Cortex of kidney (tissue), 1 donor: ENCODE measurements at places on chromosomes 3 and 15.

- no peak for DNase-seq
Observed at GRCh38 chr15:99918072-99918471, 184.8 kb upstream of the LYSMD4 start.

- no peak for DNase-seq
Observed at GRCh38 chr3:194730365-194730764, 44.7 kb downstream of the FAM43A start.

DNA sequence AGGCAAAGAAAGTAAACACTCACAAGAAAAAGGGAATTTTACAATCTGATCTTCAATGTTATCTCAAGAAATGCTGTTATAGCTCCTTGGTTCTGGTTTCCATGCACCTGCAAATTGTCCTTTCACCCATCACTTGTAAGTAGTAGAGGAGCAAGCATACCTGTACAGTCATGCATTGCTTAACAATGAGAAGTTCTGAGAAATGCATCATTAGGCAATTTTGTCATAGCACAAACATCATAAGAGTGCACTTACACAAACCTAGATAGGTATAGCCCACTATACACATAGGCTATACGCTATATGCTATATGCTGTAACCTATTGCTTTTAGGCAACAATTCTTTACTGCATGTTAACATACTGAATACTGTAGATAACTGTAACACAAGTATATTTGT lies 672.3 kb downstream of the FHIT start:
- no peak for DNase-seq

DNA sequence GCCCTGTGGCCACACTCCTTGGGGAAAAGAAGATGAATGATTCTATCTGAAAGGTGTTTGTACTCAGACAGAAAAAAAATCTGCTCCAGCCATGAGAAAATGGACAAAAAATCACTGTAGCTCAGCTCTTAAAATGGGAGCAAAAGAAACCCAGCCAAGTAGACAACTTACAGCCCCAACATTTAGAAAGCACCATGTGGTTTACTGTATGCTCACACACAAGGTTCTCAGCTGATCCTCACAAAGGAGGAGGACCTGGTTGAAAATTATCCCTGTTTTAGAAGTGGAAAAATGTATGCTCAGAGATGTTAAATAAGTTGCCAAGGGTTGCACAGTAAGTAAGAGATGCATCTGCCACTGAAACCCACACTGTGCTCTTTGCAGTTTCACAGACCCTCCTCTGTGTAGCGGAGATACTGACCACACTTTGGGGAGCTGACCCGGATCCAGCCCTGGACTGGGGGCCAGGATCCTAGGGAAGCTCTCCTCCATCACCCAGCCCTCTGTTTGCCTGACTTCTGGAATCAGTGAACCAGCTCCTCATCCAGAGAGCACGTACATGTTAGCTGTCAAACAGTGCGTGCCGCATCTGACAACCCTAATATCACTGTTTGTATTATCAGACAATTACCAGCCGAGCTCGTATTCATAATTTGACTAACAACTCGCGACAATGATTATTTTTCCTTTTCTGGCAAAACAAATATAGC lies 32.7 kb upstream of the TPRG1 start:
- DNase-seq, result no peak

GRCh38 chr3:144052275-144052674 lies 80.7 kb downstream of the DIPK2A start:
- DNase-seq, result no peak

- no peak for DNase-seq
Observed at GRCh38 chr3:64888165-64888564, 200.4 kb upstream of the ADAMTS9 start.

- DNase-seq, result no peak
Observed at GRCh38 chr15:48085591-48085930, 35.2 kb upstream of the SLC24A5 start.

DNA sequence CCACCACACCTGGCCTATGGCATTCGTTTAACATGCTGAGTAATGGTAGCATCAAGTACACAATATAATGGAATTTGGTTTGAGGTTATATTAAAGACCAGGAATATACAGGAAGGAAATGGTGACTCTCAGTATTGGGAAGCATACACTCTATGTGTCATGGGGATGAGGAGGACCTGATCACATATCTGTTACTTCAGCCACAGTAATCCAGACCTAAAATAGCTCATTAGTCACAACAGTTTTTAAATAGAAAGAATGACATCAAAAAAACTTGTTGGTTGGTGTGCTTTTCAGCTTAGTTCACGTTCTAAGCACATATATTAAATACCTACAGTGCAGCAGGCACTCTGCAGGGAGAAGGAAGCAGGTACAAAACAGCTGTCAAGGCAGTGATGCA lies 52.5 kb upstream of the ATP2C1 start:
- no peak for DNase-seq

DNA sequence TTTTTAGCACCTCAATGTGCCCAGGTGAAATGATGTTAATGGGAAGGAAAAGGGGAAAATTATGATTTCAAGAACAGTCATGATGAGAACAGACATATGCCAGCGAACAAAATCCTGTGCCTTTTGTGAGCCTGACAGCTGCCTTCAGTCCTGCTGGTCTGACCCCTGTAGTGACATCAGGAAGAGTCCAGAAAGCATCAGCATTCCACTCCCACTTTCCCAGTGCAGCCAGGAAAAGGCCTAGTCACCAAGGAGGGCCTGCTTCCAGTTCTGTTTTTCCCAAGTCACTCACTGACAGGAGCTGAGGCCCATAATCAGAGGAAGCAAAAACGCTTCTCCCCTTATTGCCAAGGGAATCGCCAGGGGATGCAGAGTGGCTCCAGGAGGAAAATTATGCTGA lies 218.4 kb downstream of the ABHD5 start:
- DNase-seq, result no peak

- no peak for DNase-seq
Observed at GRCh38 chr3:52277071-52277964, 1.1 kb downstream of the WDR82 start.

DNA sequence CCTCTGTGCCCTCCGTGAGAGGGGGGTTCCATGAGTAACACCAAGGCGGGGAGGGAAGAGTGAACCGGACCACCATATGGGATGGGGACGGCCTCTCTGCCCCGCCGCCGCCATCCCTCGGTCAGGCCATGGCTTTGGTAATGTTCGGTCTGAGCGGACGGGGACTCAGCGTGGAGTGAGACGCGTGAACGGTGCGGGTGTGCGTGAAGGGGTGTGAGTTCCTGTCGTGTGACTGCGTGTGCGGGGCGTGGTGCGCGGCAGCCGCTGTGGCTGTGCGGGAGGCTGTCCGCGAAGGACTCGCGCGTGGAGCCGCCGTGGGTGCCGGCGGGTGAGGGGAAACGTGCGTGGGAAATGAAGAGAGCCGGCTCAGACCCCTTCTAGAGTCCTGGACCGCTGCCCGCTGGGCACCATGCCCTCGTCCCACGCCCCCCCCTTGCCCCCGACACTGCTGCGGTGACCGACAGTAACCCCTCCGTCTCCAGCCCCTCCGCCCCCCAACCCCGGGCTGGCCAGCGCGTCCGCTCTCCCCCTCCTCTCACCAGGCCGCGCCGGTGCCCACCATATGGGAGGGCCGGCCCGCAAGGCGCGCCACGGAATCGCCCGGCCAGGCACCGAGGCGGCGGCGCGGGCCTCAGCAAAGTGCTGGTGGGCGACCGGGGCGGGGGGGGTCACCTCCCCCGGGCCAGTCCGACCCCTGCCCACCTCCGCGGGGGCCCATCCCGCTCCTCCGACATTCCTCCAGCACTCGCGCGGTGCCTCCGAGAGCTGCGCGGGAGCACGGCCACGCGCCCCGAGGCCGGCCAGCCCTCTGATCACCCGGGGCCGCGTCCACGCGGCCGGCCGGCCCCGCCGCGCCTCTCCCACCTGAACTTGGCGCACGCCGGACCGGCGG lies 589 bp downstream of the KLF15 start:
- DNase-seq, result no peak

DNA sequence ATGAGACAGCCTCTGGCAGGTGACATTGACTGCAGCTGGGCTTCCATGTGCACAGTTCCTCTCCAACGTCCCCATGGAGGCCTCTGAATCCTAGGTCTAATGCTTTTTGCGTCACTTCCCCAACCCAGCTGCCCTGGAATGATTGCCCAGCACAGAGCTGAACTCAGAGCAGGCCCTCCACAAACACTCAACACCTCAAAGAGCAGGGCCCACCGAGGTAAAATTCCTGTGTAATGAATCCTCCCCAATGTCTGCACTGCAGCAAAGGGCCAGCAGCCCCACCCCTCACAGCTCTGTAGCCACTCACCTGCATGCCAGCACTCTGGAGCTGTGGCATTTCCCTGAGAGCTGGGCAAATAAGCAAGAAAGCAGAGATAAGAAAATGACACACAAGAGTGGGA lies 42.6 kb upstream of the DUSP7 start:
- no peak for DNase-seq

- DNase-seq, result no peak
Observed at GRCh38 chr3:60364475-60364874, 886.8 kb downstream of the FHIT start.

DNA sequence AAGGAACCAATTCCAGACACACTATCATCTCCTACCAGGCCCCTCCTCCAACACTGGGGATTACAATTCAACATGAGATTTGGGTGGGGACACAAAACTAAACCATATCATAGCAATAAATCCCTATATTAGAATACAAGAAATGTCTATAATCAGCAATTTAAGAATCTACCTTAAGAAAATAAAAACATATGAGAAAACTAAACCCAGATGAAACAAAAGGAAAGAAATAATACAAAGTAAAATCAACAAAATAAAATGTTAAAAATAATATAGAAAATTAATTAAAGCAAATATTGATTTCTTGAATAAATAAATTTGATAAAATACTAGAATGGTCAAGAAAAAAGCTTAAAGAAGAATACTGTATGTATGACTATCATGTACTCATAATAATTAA lies 6.1 kb upstream of the OSTN start:
- no peak for DNase-seq

GRCh38 chr3:120858521-120858920 lies 49.5 kb upstream of the STXBP5L start:
- DNase-seq, result no peak

DNA sequence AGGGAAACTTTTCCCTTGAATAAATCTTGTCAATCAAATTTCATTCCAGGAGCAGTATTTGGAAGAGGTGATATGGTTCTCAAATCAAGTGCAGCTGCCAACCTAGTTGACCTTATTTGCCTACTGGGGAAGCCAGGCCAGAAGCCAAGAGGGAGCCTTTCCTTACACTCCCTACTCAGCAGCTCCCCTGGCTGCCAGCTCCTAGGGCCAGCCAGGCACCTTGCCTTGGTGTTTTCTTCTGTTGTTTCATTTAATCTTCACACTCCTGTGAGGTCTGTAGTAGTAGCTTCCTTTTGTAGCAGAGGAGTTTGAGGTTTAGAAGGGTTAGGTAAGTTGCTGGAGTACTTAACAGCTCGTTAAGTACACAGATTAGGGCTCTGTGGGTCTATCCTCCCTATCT lies 22.6 kb downstream of the MKRN2OS start:
- no peak for DNase-seq

- no peak for DNase-seq
Observed at GRCh38 chr15:38652183-38652794, 87.7 kb upstream of the RASGRP1 start.

DNA sequence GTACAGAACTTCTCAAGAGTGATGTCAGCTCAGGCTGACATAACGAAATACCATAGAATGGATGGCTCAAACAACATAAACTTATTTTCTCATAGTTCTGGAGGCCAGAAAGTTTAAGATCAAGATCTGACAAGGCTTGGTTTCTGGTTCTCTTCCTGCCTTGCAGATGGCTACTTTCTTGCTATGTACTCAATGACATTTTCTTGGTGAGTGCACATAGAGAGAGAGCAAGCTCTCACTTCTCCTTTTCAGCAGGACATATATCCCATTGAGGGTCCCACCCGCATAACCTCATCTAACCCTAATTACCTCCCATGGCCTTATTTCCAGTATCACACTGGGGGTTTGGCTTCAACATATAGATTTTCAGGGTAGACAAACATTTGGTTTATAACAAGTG lies 1072.1 kb downstream of the PLOD2 start:
- DNase-seq, result no peak

- no peak for DNase-seq
Observed at GRCh38 chr3:43638594-43639447, 17.0 kb upstream of the ANO10 start.

- DNase-seq, result no peak
Observed at GRCh38 chr15:72276326-72276700, 4.0 kb upstream of the PARP6 start.

GRCh38 chr3:150308481-150309256 lies 99.4 kb upstream of the TSC22D2 start:
- no peak for DNase-seq

DNA sequence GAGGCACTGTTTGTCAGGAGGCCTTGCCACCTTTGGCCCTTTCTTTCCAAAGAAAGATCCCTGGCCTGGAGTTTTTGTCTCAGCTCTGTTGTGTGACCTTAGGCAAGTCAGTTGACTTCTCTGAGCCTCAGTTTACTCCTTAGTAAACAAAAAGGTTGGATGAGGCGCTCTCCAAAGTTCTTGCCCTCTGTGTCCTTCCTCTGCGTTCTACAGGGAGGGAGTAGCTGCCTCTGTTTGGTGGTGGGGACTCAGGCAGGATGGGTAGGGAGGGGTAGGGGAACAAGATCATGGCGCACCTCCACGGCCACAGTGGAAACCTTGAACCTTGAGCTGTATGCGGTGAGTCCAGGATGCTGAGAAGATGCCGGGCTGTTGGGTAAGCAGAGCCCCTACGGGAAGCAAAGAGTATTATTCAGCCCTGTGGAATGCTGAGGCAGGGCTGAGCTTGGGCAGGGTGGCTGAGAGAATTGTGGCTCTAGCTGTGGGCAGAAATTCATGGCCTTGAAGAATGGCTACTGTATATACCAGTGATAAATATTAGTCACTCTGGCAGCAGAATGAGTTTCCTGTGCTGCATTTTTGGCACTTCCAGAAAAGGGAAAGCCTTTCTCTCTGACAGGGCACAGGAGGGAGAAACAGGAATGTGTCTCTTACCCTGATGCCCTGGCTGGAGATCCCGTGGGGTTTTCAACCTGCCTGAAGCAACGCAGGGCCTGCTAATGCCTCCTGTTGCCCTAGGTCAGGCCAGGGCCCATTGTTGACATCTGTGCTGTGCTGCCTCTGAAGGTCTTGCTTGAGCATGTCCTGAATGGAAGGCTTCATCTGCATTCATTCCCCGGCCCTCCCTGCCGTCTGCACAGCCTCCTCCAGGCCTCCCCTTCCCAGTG lies 39.9 kb downstream of the SMAD3 start:
- no peak for DNase-seq

- no peak for DNase-seq
Observed at GRCh38 chr3:117059067-117059955, 349.7 kb downstream of the TUSC7 start.

DNA sequence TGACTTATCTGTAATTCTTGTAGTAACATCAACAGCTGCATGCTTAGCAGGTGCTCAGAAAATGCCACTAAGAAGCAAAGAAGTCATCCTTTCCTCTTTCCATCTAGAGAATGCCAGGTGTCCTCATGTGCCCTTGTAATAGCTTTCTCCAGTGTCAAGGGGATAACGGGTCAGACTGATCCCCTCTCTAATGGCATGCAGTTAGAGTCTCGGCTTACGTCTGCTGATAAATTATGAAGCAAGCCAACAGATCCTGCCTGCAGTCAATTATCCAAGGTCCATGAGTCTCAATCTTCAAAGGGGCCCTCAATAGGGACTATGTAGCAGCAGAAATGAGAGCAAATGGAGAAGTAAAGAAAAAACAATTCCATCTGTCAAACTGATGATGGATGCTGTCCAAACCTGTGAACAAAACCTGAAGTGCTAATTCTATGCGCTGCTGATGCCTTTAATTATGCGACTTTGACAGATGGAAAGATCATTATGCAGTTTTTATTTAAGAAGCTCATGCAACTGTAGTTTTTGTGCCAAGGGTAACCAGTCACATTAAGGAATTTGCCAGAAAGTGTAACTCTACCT lies 162.8 kb upstream of the PEX5L start:
- DNase-seq, result no peak

- no peak for DNase-seq
Observed at GRCh38 chr15:76974456-76975036, 20.4 kb upstream of the PSTPIP1 start.
